Sigmoid colon (tissue), 7 donors: ENCODE measurements at places on chromosomes 6 and 20. TPM values are rescaled to one million over a fixed set of nuclear protein-coding genes. Genes with fewer than 3 reads are reported as not detected.

Gene JAG1
- 4.2 TPM for polyA plus RNA-seq

- no peak for DNase-seq
- H3K4me3 ChIP-seq = peak within 1 kb of the TSS; percentile 74
- no peaks in the 10 kb centered on the region for H3K27me3 ChIP-seq
Observed at GRCh38 chr20:3209257-3209945, at the start of gene ITPA. Gene ITPA (plus strand): TSS chr20:3209498. CDS start chr20:3209552, 54 bp downstream.

GRCh38 chr20:46011631-46012482 is 3.1 kb downstream of the MMP9 start:
- H3K27ac ChIP-seq = no peak overlapping the region
- no peaks in the 10 kb centered on the region for H3K36me3 ChIP-seq
- H3K4me1 ChIP-seq = peaks cover 13% of the 10 kb centered on the region
- DNase-seq = peak; percentile 69
- H3K4me3 ChIP-seq = no peak overlapping the region

- DNase-seq = no peak
- H3K36me3 ChIP-seq = no peaks in the 10 kb centered on the region
- H3K4me1 ChIP-seq = no peaks in the 10 kb centered on the region
- no peak overlapping the region for H3K27ac ChIP-seq
- no peaks in the 10 kb centered on the region for H3K27me3 ChIP-seq
Observed at GRCh38 chr6:14593286-14593685, 475.7 kb downstream of the CD83 start.
